ENCODE measurements at places on chromosomes 4 and X.

- no peak for DNase-seq
These were observed 228.5 kb downstream of the PTTG2 start for GRCh38 chr4:38188631-38189101.

- peak; percentile 59 for DNase-seq
These were observed 405 bp upstream of the HS3ST1 start for GRCh38 chr4:11428899-11429698.

DNA sequence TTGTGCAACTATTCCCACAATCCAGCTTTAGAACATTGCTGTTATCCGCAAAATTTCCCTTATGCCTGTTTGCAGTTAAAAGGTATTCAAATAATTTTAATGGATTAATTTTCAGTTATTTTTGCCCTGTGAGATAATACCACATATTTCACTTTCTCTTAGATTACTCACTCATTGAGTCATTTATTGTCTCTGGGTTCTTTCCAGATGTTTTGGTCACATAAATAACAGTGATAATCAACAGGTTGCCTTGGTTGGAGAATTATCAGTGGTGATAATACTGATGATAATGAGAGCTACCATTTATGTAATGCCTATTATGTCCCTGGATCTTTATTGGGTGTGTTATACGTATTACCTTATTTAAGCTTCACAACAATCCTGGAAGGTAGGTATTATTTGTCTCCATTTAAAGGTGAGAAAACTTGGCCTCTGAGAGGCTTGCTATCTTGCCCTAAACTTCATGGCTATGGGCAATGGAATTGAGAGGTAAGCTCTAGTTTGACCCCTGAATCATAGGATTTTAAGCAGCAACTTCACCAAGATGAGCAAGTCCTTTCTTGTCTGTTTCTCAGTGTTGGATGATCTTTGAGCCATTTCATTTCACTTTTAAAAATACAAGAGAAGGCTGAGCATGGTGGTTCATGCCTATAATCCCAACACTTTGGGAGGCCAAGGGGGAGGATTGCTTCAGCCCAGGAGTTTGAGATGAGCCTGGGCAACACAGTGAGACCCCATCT lies 87.4 kb downstream of the KIT start:
- no peak for DNase-seq

DNA sequence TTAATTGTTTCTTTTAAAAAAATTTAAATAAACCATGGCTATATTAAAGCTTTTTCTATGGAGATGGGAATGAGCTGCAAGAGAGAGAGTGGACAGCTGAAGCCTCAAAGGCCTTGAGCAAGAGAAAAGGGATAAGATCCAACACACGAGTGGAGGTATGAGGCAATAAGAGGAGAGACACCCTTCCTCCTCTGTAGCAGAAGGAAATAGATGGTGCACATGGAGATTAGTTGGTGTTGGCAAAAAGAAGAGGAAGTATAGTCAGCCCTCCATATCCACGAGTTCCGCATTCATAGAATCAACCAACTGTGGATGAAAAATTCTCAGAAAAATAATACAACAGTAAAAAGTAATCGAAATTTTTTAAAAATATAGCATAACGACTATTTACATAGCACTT lies 3.2 kb downstream of the CXorf38 start:
- no peak for DNase-seq

DNA sequence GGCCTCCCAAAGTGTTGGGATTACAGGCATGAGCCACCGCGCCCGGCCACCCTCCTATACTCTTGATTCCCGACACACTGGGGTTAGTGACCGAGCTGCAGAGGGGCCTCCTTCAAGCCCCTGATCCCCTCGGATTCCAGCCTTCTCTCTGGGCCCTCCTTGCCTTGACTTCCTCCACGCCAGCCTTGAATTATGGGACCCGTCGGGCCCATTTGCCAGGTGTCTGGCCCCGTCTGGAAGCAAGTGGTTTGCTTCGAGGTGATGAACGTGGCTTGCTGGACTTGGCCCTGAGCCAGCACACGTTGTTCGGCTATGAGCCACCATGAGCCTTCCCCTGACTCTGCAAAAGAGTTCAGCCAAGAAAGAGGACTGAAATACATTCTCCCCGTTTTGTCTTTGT lies 37.4 kb upstream of the GRPEL1 start:
- no peak for DNase-seq

GRCh38 chr4:89788206-89789072 lies 48.5 kb downstream of the SNCA start:
- no peak for DNase-seq

GRCh38 chrX:113747274-113747973 lies 836.5 kb upstream of the HTR2C start:
- no peak for DNase-seq

GRCh38 chrX:154380153-154380552 lies 1.1 kb downstream of the EMD start:
- no peak for DNase-seq

DNA sequence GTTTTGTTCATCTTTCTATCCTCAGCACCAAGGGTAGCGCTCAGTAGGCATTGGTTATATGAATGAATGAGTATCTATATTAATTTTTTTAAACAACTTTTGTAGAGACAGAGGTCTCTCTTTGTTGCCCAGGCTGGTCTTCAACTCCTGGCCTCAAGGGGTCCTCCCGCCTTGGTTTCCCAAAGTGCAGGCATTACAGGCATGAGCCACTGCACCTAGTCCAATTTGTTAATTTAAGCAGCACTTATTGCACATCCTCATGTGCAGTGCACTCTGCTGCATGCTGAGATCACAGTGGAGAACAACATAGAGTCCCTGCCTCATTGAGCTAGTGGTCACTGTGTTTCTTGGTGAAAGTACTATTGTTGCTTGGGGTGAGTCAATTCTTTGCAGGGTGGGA lies 94.4 kb downstream of the NHSL2 start:
- no peak for DNase-seq

DNA sequence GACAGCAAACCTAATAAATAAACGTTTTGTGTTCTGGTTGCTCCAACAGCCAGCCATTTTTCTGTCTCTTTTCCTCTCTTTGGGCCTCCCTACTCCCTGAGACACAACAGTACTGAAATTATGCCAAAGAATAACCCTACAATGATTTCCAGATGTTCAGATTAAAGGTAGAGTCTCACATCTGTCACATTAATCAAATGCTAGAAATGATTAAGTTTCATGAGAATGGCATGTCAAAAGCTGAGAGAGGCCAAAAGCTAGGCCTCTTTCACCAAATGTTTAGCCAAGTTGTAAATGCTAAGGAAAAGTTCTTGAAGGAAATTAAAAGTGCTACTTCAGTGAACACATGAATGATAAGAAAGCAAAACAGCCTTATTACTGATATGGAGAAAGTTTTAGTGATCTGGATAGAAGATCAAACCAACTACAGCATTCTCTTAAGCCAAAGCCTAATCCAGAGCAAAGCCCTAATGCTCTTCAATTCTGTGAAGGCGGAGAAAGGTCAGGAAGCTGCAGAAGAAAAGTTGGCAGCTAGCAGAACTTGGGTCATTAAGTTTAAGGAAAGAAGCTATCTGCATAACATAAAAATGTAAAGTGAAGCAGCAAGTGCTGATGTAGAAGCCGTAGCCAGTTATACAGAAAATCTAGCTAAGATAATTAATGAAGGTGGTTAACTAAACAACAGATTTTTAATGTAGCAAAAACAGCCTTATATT lies 182.1 kb upstream of the NUDT6 start:
- no peak for DNase-seq

DNA sequence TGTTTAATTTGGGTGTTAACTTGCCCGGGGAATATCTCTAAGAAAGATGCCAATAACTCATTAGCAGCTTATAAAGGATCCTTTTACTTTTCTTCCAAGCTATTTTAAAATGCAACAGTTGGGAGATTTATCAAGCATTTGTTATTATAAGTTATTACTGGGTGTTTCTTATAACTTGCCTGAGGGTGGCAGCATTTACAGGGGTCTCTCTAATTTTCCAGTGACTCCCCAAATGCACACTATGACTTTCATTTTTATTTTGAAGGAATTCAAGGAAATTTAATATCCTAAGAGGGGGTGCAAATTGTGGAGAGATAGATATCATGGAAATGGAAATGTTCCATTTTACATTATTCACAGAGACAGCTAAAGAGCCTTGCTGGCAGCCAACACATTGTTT lies 138.0 kb downstream of the PDGFRA start:
- DNase-seq = no peak

DNA sequence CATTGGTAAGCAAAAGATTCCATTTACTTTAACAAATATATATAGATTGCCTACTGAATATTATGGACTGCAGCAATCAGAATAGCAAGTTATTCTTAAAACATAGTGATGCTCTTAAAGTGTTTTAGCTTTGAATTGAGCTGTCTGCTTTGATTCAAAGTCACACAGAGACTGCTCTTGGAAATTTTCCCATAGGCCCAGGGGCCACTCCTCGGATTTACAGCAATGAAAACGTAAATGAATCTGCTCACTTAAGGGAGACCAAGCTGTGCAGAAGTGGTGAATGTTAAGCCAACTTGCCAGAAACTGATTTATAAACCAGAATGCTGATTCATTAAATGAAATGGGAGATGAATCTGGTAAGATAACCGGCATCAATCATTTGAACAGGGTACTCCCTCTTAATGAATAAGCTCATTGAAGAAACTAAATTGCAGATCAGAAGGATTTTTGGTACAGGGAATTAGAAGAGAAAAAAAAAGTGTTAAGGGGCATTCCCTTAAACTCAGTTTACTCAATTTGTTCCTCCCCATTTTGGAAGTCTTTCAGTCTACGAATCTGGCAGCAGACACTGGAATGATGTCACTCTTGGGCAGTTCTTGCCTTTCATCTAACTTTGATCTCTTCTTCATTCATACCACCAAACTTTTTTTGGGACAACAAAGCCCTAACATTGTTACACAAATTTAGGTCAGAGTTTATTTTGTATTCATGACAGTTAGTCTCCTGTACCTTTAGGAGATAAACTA lies 363.3 kb upstream of the MAGEB2 start:
- DNase-seq = no peak

GRCh38 chr4:128863312-128864075 lies 54.0 kb downstream of the JADE1 start:
- peak; percentile 33 for DNase-seq

DNA sequence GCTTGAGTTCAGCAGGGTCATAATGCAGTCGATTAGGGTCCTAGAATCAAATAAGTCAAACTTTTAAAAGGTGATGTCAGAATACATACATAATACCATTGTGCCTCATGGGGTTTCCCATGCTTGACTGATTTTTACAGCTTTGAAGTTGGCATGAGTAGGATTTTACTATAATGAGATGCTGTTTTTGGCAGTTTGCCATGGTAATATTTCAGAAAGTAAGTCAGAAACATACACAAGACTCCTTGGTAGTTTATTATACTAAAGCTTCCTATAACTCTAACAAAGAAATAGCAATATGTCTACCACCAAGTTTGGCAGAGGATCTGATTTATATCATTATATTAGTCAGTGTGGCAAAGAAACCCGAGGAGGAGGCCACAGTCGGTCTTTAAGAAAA lies 45.2 kb downstream of the PHKA2 start:
- DNase-seq = no peak

DNA sequence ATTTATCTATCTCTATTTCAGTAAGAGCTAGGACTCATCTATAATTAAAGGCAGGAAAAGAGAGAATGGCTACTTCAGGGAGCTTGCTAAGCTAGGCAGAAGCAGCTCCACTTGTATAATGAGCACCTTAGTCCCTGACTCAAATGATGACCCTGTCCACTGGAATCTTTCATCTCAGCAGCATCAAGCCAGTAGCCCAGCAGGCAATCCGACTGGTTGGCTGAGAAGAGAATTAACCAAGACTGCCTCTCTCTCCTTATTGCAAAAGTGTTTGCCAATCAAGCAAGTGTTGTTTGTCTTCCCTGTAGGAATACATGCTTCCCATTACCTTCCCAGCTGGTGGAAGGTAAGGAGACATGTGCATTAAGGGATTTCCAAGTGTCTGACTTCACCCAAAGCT lies 3.9 kb upstream of the SPOCK3 start:
- DNase-seq = no peak

DNA sequence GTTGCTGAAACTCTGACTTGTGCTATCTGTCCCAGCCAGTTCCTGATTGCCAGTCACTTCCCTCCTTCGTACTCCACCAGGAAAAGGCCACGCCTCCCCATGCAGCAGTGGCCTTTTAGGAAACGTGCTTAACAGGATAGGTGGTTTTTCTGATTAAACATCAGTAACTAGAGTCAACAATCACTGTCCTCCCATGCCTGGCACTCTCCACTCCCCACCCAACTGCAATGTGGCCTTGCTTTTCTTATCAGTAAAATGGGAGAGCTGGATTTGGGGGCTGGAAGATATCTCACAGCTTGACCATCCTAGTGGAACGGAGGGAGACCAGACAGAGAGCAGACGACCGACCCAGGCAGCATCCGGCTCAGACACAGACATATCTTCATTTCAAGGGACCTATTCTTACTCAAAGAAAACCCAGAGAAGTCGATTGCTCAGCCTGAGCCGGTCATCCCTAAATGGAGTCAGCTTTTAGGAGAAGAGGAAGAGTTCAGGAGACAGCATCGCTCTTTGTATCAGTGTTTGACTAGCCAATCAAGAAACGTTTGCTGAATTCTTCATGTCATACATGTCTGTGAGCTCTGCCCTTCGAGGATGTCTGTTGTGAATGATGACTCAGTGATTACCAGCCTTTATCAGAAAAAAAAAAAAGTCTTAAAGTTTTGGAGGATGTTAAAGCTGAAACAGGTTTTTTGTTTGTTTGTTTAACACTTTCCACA lies 12.7 kb upstream of the UBA6 start:
- no peak for DNase-seq

- no peak for DNase-seq
These were observed 91.7 kb downstream of the PHOX2B start for GRCh38 chr4:41656572-41657520.

GRCh38 chr4:156778606-156779005 lies 193.0 kb downstream of the PDGFC start:
- no peak for DNase-seq

- no peak for DNase-seq
These were observed 40.0 kb downstream of the TXK start for GRCh38 chr4:48093991-48094416.

GRCh38 chrX:71911731-71912050 lies 1.0 kb downstream of the NHSL2 start:
- no peak for DNase-seq

DNA sequence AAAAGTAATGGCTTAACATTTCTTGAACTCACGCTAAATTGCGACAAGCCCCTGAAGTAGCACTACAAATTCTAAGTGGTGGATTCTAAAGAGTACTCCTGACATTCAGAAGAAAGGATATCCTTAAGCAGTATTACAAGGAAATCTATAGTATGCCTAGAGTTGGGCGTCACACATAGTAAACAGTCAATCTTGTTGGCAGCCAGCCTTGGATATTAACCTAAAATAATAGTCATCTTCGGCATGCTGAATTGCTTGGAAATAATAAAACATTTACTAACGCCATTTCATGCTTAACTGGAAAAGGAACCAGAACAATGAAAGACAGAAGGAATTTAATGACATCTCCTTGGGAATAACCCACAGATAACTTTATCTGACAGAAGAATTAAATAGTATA lies 18.6 kb downstream of the ATP8A1 start:
- no peak for DNase-seq

GRCh38 chrX:65035446-65035770 lies 59.2 kb upstream of the ZC4H2 start:
- DNase-seq = no peak

- peak; percentile 7 for DNase-seq
These were observed 102.9 kb downstream of the GRXCR1 start for GRCh38 chr4:42995343-42995944.
